ENCODE measurements at places on chromosomes 2 and 18. TPM values are rescaled to one million over a fixed set of nuclear protein-coding genes. Genes with fewer than 3 reads are reported as not detected.

GRCh38 chr2:238696331-238696730 lies 151.6 kb upstream of the TWIST2 start:
- DNase-seq, result peak; percentile 74

- no peak for DNase-seq
Measured at GRCh38 chr2:209125291-209125690, 298.6 kb upstream of the MAP2 start.

The TSPYL6 gene
- total RNA-seq, result not detected

The TLX2 gene
- 0.99 TPM for total RNA-seq

DNA sequence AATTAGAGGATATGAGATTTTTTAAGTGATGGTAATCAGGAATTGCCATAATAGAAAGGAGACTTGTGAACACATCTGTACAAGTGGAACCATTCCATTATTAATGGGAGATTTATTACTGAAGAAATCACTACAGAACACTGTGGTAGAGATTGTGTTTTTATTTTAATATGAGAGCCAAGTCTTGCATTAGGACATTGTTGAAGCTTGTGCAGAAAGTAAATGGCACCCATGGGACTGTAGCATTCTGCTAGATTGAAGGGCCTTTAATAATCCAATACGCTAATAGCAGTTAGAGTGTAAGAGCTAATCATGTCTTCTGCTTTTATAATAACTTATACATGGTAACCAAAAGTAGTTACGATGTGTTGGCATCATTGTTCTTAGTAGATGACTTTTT lies 83.6 kb downstream of the VRK2 start:
- DNase-seq, result no peak

DNA sequence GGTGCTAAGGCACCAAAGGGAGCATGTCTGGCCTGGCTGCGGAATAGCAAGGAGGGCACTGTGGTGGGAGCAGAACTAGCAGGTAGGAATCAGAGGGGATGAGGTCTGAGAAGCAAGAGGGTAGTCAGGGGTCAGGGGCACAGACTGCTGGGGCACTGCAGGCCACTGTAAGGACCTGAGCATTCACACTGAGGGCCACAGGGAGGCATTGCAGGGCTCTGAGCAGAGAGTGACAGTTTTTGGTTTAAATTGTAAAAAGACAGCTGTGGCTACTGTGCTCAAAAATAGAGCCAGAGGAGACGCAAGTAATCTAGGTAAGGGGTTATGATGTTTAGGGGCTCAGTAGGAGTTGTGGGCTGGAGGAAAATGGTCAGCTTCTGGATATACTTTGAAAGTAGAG lies 41.5 kb downstream of the ARHGAP25 start:
- DNase-seq, result no peak

GRCh38 chr2:147760984-147761383 lies 83.8 kb upstream of the ACVR2A start:
- DNase-seq, result no peak

DNA sequence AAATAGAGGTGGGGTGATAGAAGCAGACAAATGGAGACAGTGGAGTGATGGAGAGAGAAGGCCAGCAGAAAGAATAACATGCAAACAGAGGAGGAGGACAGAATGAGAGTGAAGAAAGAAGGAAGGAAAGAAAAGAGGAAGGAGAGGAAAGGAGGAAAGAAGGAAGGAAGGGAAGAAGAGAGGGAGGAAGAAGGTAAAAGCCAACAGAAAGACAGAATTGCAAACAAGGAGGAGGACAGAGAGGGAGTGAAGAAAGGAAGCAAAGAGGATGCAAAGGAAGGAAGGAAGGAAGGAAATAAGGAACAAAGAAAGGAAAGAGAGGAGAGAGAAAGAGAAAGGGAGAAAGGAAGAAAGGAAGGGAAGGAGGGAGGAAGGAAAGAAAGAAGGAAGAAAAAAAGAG lies 444.0 kb downstream of the IRS1 start:
- DNase-seq, result no peak

The HNMT gene
- 19.8 TPM for total RNA-seq

The MARS2 gene
- 9.6 TPM for total RNA-seq

- no peak for DNase-seq
Measured at GRCh38 chr2:112493048-112493447, 11.1 kb downstream of the TTL start.

DNA sequence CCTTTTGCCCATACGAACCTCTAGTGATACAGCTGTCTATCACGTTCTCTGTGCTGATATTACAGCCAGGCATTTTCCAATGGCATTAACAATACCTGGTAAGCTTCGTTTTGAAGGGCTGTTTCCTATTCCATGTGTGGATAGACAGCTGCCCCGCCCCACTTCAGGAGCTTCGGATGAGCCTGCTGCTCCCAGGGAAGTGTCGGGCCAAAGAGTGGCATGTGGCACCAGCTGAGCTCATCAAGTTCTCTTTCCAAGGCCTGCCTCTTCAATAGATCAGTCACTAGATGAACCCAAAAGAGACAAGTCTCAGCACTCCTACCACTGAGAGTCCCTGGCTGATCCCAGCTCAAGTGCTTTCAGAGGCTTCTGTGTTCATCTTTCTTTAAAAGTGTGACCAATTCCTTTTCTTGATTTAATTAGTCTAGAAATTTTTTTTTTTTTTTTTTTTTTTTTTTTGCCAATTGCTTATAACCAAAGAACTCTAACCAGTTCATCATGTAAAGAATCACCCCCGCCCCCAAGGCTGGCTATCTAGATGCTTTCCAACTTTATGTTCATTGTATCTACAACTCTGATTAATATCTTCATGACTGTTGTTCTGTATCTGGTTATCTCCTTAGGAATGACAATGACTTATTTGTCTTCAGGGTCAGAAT lies 46.6 kb downstream of the HDAC4 start:
- no peak for DNase-seq

DNA sequence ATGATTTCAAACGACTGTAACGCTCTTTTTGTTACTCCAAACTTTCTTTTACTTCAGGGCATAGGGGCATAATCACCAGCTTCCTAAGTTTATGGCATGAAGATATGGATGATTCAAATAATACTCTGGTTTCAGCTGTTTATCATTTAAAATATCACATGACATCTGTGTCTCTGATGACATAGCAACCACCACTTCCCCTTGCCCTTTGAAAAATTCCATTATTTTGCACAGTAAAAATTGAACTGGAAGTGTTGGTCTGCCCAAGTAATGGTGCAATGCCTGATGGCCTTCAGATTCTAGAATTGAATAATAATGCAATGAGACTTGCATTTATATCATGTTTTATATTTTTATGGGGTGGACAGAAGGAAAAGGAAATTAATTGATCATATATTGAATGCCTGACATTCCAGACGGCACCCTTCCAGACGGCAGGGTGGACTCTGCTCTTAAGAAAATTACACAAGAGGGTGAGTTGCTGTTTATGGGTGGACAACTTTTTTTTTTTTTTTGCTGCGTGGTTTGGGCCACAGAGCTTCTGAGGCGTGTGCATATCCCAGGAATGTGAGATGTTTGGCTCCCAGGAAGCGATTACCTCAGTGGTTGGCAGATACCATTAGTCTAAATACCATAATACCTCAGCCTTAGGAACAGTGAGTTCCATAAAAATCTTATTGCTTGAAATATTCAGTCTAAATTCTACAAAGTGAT lies 101.7 kb upstream of the ZNF521 start:
- no peak for DNase-seq

GRCh38 chr2:11388262-11389051 lies 44.0 kb upstream of the ROCK2 start:
- DNase-seq, result no peak

GRCh38 chr2:100113990-100114433 lies 28.4 kb downstream of the AFF3 start:
- no peak for DNase-seq

DNA sequence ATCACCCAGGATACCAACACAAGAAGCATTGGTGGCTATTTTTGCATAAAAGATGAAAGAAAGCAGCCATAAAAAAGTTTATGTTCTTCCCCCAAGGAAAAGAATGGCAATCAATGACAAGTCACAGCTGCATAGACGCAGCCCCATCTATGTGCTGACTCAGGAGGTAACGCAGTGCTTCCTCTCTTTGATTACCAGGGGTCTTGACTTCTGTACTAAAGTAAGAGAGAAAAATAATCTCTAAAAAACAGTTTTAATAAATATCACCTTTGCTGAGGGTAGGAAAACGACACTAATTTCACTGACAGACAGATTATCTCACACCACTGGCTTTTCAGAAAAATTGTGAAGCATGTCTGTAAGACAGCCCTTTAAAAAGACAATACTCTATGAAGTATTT lies 33.9 kb upstream of the EVA1A start:
- DNase-seq, result no peak

DNA sequence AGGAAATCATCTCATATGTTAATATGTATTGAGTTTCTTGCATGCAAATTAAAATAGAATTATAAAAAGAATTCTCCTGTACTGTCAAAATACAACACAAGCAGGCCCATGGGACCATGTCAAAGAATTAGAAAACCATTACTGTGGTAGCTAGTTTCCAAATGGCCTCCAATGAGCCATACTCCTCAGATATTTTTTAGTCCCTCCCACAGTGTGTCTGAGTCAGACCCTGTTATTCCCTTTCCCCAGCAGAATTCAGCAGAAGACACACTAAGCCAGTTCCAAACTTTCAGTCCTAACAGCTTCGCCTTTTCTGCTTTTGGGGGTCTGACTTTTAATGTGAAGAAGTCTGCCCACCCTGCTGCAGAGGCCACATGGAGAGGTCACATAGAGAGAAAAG lies 86.7 kb downstream of the FIGN start:
- no peak for DNase-seq

DNA sequence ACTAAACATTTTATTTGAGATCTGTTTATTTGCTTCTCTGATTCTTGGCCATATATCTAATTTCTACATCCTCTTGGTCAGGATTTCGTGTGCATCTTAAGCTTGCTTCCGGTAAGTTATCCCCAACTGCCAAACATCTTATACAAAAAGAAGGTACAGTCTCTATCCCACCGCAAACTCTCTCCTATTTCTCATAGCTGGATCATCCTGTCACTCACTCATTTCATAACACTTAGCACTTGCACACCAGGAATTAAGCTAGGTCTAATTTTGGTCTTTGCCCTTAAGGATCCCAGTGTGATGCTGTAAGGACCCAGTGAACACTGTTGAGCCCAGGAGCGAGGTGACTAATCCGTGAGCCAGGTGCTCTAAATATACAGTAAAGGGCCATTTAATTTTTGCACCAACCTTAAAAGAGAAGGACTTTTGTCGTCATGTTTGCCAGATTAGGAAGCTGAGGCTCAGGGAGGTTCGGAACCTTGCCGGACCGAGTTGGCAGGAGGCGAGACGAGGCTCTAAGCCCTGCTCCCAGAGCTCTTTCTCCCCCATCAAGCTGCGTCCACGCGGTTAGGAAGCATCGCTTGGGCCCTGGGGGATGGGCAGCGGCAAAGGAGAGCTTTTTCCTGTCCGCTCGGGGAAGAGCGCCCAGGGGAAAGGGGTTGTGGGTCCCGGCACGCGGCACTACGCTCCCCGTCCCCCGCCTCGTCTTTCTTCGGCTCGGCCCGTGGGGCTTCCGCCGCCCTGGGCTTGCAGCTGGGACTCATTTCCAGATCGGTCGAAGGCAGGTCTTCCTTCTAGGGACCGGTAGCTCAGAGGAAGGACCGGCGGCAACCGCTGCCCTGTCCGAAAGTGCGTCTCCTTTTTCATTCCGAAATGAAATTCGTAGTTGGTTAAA lies 4.1 kb upstream of the ITPRIPL1 start:
- DNase-seq, result no peak

GRCh38 chr2:71474744-71475397 lies 21.5 kb downstream of the DYSF start:
- DNase-seq, result no peak

DNA sequence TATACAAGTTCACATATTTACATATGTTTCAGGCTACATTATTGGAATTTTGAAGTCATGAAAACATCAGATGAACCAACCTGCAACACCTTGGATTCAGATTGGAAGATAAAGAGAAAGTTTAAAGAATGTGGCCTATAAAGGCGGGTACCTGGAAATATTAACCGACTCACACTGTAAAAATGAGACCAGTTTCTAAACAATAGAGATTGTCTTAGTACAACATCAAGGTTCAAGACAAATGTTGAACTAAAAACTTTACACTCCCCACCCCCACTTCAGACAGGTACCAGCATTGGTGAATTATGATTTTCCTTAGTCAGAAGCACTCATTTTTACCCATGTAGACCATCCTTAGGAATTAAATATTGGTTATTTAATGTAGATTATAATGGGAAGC lies 186.4 kb upstream of the EPC2 start:
- DNase-seq, result no peak

The TEX44 gene
- not detected for total RNA-seq

The CDCA7 gene
- 0.42 TPM for total RNA-seq

The RAB17 gene
- 2.0 TPM for total RNA-seq

The SLC19A3 gene
- total RNA-seq, result 0.97 TPM

GRCh38 chr2:71466301-71467179 lies 13.2 kb downstream of the DYSF start:
- DNase-seq, result no peak

- DNase-seq, result no peak
Measured at GRCh38 chr18:32454593-32454992, 16.1 kb downstream of the GAREM1 start.

- no peak for DNase-seq
Measured at GRCh38 chr2:191363267-191363666, 118.1 kb downstream of the MYO1B start.

The KLHL29 gene
- total RNA-seq, result 24.2 TPM

The NOL4 gene
- total RNA-seq, result not detected

DNA sequence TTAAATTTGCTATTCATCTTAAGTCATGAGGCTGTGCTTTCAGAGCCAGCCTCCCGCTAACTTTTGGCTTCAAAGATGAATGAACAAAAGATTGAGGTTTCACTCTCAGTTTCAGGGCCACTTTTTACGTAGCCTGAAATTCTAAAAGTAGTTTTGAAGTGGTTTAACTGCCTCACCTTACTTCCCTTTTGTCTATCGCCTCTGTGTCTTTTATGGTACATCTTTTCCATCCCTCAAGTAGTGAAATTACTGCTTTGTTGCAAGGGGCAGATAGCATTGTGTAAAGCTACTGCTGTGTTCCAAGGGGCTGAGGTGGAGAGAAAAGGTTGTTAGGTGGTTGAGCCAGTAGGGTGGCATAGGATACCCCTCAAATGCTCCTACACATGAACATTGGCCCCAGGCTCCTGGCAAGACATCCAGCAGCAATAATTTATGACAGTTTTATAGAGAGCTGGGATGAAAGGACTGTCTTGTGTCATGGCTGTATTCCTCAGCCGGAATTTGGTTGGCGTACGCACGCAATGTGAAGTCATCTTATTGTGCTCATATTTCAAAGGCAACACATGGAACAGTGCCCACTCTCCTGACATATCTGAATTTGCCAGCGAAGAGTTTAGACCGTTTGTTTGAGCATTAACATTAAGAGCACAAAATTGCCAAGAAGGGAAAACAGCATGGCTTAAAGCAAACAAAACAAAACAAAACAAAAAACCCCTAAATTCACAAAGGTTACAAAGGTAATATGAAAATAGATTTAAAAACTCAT lies 32.2 kb downstream of the QPCT start:
- peak; percentile 89 for DNase-seq

Measured in esophagus muscularis mucosa (tissue), 4 donors.